Daoy (cell line): ENCODE measurements at places on chromosomes 6 and 20.

GRCh38 chr6:155301867-155302266 is 12.4 kb downstream of the TFB1M start:
- DNase-seq: peak; percentile 49

DNA sequence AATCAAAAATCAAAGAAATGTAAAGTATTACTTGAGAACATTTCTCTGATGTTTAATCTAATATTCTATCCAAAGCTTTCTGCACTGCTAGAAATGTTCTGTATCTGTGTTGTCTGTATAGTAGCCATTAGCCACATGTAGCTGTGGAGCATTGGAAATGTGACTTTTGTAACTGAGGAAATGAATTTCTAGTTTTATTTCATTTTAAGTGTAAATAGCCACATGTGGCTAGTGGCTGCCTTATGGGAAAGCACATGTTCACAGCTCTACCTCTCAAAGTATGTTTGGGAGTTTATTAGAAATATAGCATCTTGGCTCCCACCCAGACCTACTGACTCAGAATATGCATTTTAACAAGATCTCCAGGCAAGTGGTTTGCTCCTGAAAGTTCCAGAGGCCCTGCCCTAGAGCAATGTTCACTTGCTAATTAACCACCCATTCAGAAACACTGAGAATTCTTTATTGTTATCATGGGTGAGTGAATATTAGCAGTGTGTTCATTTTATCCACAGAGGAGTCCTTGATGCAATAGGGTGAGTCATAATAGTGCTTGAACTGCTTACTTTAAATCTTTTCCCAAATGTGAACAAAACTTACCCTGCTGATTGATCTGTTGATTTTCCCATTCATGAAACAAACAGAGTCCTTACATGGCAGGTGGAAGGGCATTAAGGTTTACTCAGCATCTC is 282.7 kb downstream of the PLCB1 start:
- DNase-seq: peak; percentile 51

DNA sequence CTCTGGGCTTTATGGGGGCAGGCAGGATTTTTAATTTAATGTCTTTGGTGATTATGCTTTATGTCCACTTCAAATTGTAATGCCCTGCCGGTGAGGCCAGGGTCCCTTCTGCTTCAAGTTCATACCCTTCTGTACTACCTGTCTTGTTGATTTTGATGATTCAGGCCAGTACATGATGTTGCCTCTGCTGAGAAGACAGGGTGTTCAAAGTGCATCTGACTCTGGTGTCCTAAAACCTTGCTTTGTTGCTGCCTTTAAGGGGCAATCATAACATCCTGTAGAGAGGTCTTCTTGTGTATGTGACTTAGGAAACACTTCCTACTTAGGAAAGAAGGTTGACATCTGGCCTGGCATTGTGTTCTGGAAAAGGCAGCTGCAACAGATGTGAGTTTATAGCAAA is 113.2 kb downstream of the TMEM170B start:
- DNase-seq: no peak

DNA sequence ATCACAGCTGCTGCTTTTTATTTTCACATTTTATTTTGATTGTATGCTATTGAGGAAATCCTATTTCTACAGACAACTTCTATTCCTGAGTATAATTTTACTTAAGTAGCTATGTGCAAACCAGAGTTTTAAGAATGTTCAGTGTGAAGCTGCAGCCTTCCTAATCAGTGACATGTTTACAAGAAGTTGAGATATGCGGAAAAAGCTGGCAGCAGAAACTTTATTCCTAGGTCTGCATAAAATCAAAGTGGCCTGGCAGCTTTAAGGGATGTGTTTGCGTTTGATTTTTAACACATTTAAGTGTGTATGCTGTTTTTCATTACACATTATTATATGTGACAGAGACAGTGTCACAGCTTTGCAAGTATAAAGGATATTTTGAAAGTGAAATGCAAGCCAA is 26.3 kb downstream of the MAPK14 start:
- DNase-seq: no peak

DNA sequence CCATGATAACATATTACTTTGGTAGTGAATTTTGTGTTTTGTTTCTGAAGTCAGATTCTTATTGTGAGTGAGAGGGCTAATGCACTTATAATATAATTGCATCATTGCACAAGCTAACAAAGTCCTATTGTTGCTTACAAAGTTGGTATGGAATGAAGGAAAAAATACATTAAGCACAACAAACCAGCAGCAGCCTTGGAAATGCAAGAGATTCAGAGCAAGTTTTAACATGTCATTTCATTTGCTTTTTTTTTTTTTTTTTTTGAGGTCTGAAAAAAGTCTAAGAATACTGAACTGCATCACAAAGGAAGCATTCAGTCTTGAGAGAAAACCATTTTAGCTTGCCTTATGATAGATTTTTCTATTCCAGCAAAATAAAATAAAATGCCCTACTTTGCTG is 57.6 kb downstream of the PLCB4 start:
- no peak for DNase-seq

GRCh38 chr6:132017942-132018341 is 66.8 kb upstream of the CCN2 start:
- DNase-seq: no peak

DNA sequence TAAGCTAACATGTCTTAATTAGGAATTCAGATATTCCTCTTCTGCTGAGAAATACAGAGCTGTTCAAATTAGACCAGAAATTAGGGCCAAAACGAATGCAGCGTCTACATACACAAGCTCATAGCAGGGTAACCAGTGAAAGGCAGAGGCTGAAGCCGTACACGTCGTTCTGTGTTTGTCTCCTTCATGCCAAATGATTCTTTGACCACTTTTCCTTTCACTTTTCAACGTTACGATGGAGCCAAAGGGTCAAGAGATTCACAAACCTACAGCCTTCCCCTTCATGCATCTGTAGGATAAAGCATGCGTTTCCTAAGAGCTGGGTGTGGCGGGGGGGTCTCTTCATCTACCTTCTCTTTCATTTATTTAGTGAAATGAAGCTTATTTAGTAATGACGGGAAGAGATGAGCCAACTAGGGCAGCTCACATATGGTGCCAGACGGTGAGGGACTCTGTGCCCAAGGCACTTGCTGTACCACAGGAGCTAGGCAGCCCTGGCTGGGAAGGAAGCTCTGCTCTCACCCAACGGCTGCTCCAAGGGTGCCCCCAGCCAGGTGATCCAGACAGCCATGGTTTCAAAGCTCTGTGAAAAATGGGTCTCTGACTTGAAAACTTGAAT is 178.0 kb downstream of the ATXN1 start:
- no peak for DNase-seq

DNA sequence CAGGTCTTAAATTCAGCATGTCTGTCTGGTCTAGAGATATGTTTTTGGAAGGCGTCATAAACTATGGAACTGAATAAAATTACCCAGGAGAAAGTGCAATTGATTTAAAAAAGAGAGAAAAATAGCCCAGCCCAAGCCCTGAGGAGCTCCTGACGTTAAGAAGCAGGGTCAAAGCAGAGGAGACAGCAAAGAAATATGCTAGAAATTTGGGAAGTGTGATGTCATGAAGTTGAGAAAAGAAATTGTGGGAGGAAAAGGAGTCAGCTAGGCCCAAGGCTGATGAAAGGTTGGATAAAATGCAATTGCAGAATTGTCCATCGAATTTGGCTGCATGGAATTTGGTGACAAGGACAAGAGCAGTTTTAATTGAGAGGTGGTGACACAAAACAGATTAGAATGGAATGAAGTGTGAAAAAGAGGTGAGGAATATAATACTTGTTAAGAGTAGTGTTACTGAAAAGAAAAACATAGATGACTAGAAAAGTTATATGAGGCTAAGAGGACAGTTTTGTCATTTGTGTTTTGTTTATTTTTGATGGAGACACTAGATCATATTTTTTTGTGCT is 381.6 kb downstream of the LAMA2 start:
- no peak for DNase-seq

DNA sequence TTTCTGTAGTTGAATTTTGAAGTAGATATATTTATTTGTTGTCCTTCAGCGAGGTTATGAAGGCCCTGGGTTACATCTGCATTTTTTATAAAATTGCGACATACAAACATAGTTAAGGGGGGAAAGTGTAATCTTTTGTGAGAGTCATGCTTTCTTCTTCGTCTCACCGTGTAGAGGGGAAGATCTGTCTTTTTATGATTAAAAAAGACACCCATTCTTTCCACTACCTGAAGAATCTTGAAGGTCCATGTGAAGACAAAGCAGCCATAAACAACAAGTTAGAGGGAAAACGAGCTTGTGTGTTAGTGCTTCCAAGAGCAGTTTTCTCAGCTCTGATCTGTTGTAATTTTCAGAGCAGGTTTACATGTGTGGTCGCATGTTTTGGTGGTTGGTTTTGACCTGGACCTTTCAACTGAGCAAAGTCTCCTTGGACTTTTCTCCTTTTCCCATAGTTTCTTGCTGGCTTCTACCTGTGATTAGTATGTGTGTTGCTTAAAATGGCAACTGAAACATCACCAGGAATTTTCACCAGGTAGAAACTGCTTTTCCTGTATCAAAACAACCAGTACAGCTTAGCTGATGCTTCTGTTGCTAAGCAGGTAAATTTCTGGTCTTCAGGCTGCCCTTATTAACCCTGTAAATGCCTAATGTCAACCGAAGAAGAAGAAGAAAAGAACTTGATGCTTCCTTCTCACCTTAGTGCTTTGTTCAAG is 37.3 kb downstream of the RREB1 start:
- no peak for DNase-seq
